ENCODE measurements at places on chromosomes 13 and 19.

DNA sequence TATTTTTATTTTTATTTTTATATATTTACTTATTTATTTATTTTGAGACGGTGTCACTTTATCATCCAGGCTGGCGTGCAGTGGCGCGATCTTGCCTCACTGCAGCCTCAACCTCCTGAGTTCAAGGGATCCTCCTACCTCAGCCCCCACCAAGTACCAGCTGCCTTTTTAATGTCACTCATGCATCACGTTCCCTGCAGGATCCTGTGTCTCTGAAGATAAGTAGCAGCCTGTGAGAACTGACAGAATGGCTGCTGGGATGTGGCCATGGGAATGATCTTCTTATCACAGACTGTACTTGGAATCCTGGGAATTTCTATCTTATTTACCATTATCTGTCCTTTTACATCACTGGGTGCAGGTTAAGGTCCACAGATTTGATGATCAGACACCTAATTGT is 9.2 kb upstream of the ZNF761 start:
- no peak for DNase-seq

DNA sequence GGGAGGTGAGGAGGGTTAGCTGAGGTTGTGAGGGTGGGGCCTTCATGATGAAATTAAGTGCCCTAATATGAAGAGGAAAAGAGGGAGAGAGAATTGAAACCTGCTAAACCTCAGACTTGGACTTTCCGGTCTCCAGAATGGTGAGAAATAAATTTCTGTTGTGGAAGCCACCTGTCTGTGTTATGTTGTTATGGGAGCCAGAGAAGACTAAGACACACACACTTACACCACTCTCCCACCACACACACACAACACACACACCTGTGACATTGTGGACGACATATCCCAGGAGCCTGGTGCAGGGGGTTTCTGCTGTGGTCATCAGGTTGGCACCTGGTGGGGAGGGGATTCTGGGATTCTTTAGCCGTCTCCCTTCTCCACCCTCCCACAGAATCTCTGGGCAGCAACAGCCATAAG is 14.0 kb downstream of the KLK4 start:
- no peak for DNase-seq

GRCh38 chr13:89136678-89137077 is 1465.5 kb downstream of the SLITRK5 start:
- no peak for DNase-seq

DNA sequence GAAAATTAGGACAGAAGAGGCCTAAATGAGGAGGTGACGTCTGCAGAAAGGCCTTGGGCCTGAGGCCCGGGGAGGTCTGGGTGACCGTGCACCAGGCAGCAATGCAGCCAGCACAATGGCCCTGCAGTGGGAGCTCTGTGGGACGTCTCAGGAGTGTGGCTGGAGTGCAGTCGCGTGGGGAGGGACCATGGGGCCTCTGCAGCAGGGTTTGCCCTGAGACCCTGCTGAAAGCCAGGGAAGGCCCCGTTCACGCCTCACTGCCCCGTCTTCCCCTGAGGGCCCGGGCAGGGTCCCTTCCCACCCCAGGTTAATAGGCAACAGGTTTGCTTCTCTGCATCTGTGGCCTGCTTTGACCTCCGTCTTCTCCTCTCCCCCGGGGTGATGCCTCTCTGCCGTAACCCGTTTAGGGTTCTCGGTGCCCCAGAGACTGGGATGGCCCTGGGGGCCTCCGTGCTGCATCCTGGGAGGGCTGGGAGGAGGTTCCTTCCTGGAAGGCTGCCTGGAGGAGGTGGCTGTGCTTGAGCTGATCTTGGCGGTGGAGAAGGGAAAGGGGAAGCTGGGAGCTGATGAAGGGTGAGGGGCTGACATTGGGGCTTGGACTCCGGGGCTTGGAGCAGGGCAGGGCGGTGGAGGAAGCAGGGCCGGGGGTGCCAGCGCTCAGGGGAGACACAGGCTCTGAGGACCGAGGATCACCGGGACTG is 9.7 kb downstream of the PALM start:
- no peak for DNase-seq

GRCh38 chr13:27619728-27620376 is 477 bp downstream of the LNX2 start:
- no peak for DNase-seq

GRCh38 chr13:57191667-57192066 is 24.7 kb downstream of the PRR20E start:
- no peak for DNase-seq

DNA sequence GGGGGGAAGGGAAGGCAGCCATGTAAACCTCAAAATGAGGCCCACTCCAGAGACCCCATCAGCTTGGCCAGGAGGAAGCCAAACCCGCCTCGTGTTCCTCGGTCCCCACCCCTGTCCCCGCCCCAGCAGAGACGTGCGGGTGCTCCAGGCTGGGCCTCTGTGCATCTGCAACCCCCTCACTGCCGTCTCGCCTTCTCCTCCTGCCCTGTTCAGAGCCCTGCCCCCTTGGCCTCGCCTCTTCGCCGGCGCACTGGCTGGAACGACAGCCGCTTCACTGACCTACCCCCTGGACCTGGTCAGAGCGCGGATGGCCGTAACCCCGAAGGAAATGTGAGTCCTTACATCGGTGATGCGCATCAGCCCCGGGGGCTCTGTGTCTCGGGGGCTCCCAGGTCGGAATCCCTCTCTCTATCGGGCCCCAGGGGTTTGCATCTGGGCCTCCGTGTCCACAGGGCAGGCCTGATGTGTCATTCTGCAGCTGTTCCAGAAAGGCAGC is 32.2 kb downstream of the TMEM161A start:
- DNase-seq = no peak

Measured in activated T-cell treated with anti-CD3 and anti-CD28 coated beads, Interleukin-2, amount 50 U/mL, for 1 hour (primary cell).